Vagina (tissue), 2 donors: ENCODE measurements at places on chromosomes 4 and X.

- no peaks in the 10 kb centered on the region for H3K27me3 ChIP-seq
- no peaks in the 10 kb centered on the region for H3K36me3 ChIP-seq
- no peak overlapping the region for H3K4me3 ChIP-seq
These were observed 109.3 kb upstream of the KLHL13 start for GRCh38 chrX:118225711-118226428.

DNA sequence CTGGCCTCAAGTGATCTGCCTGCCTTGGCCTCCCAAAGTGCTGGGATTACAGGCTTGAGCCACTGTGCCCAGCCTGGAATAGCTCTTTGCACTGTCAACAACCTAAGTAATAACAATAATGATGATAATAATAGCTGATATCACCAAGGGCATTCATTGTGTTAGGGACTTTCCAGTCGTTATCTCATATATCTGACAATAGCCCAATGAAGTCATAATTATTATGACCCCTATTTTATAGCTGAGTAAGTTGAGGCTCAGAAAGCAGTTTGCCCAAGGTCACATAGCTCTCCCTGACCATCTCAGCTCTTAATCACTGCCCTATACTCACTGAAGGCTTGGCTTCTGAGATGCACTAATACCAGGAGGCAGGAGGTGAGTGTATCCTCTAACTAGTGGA lies 18.7 kb upstream of the MAP7D3 start:
- no peak for DNase-seq
- no peak overlapping the region for H3K27ac ChIP-seq
- H3K36me3 ChIP-seq, result no peaks in the 10 kb centered on the region

GRCh38 chr4:90757534-90758060 lies 630.4 kb downstream of the CCSER1 start:
- H3K27ac ChIP-seq, result no peak overlapping the region
- H3K27me3 ChIP-seq, result no peaks in the 10 kb centered on the region
- no peaks in the 10 kb centered on the region for H3K36me3 ChIP-seq
- no peak for DNase-seq
- H3K4me3 ChIP-seq, result no peak overlapping the region

DNA sequence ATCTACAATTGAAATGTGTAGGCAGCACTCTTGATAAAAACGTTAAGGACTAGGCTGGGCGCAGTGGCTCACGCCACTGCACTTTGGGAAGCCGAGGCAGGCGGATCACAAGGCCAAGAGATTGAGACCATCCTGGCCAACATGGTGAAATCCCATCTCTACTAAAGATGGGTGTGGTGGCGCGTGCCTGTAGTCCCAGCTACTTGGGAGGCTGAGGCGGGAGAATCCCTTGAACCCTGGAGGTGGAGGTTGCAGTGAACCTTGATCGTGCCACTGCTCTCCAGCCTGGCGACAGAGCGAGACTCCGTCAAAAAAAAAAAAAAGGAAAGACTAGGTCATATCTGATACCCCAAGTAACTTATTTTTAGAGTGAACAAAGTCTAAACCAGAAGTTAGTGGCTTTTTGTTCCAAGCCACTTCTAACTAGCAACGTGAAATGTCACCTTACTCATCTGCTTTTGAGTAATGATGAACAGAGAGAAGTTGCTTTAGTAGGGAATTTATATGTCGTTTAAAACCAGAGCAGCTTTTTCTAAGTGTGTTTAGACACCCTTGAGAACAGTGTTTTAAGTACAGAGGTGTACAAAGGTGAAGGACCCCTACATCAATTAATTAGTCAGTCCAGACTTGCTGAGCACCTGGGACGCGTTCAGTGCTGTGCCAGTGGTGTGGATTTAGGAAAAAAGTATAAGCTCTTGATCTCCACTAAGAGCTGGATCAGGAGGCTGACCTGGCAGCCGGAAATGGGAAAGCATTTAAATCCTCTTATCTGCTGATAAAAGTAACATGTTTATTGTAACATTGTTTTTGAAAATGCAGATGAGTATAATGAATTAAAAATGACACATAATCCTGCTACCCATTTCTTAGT lies 23.5 kb downstream of the SPRY1 start:
- H3K27me3 ChIP-seq, result no peaks in the 10 kb centered on the region
- no peak for DNase-seq
- H3K27ac ChIP-seq, result no peak overlapping the region
- no peaks in the 10 kb centered on the region for H3K36me3 ChIP-seq

GRCh38 chr4:15836362-15836761 lies 58.2 kb downstream of the CD38 start:
- H3K4me1 ChIP-seq, result no peaks in the 10 kb centered on the region
- no peak for DNase-seq
- no peaks in the 10 kb centered on the region for H3K36me3 ChIP-seq
- no peak overlapping the region for H3K27ac ChIP-seq
- H3K27me3 ChIP-seq, result no peaks in the 10 kb centered on the region
- H3K4me3 ChIP-seq, result no peak overlapping the region

- H3K4me1 ChIP-seq, result no peaks in the 10 kb centered on the region
- no peak for DNase-seq
- H3K27ac ChIP-seq, result no peak overlapping the region
These were observed 24.6 kb downstream of the VSIG4 start for GRCh38 chrX:66015152-66015831.

DNA sequence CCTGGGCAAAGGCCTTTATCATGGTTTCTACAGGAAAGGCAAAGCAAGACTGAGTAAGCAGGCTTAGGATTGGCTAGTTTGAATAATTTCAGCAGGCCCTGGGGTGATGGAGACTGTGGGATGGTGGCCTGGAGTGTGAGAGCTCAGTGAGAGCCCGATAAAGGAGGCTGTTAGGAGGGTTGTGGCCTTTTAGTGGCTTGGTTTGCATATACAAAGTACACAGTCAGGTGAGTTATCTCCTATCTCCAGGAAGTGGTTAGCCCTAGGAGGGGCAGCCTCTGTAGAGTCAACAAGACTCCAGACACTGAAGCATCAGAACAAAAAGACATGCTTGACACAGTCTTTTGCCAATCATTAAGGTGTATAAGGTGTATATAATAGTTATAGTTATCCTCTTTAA lies 157.2 kb downstream of the CFAP299 start:
- H3K4me3 ChIP-seq, result no peak overlapping the region
- no peak overlapping the region for H3K27ac ChIP-seq
- no peaks in the 10 kb centered on the region for H3K4me1 ChIP-seq
- no peaks in the 10 kb centered on the region for H3K27me3 ChIP-seq
- no peak for DNase-seq

GRCh38 chrX:94813541-94813940 lies 1139.5 kb downstream of the FAM133A start:
- no peak for DNase-seq
- no peak overlapping the region for H3K27ac ChIP-seq
- H3K4me3 ChIP-seq, result no peak overlapping the region
- no peaks in the 10 kb centered on the region for H3K4me1 ChIP-seq
- H3K36me3 ChIP-seq, result no peaks in the 10 kb centered on the region
- H3K27me3 ChIP-seq, result no peaks in the 10 kb centered on the region

- H3K36me3 ChIP-seq, result no peaks in the 10 kb centered on the region
- no peak for DNase-seq
- peak overlapping the region; percentile 95 for H3K27ac ChIP-seq
- H3K27me3 ChIP-seq, result no peaks in the 10 kb centered on the region
These were observed 554 bp downstream of the DCTD start for GRCh38 chr4:182916483-182917181.
